Activated CD4-positive, alpha-beta T cell treated with anti-CD3 and anti-CD28 coated beads for 36 hours (primary cell): ENCODE measurements at places on chromosomes 6 and 20.

DNA sequence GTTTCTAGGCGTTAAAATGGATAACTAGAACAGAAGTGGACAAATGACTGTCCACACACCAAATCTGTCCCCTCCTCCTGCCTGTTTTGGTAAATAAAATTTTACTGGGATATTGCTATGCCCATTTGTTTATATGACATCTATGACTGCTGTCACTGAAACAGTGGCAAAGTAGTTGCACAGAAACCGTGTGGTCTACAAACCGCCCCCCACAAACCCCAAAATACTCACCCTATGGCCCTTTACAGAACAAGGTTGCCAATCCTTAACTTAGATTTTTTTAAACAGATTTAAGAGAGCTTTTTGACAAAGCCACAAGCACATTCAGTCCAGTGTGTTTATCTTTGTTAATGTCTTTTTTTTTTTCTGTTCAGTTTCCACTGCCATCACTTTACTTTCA is 137.8 kb downstream of the MTFR2 start:
- DNase-seq: no peak

DNA sequence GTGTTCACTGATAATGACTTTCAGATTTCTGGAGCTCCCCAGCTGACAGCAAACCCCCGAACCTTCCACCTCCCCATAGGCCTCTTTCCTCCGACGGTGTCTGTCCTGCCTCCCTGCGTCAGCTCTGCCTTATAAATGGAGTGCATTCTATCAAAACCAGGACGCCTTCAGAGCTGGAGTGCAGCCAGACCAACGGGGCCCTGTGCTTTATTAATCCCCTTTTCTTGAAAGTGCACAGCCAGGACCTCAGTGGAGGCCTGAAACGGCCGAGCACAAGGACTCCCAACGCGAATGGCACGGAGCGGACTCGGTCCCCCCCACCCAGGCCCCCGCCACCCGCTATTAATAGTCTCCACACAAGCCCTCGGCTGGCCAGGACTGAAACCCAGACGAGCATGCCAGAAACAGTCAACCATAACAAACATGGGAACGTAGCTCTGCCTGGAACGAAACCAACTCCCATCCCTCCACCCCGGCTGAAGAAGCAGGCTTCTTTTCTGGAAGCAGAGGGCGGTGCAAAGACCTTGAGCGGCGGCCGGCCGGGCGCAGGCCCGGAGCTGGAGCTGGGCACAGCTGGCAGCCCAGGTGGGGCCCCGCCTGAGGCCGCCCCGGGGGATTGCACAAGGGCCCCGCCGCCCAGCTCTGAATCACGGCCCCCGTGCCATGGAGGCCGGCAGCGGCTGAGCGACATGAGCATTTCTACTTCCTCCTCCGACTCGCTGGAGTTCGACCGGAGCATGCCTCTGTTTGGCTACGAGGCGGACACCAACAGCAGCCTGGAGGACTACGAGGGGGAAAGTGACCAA is 42.3 kb upstream of the NAA20 start:
- DNase-seq: no peak

DNA sequence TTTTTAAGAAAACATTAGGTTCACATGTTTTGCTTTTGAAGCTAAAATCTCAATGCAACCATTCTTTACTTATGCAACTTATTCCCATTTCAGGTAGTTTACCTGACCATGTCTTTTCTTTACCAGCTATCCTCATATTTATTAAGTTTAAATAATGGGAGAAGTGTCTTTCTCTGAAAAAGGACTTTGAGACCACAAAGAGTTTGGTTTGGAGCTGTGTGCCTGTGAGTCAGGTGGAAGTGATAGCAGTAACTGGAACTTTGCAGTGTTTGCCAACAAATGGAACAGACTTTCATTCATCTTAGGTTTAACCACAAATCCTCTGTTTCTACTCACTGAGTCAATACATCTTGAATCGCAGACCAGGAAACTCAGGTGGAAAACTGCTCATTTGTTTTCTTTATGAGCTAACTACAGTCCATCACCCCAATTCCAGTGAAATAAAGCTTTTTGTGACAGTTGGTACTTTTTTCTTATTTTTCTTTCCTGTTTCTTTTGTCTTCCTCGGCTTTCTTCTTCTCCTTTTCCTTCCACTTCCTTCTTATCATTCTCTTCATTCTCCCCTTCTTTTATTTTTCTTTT is 148.3 kb upstream of the RIN2 start:
- DNase-seq: no peak

GRCh38 chr20:42701948-42702347 is 487.8 kb downstream of the PTPRT start:
- DNase-seq: no peak

- DNase-seq: no peak
Observed at GRCh38 chr6:165167861-165168260, 141.5 kb downstream of the C6orf118 start.

- DNase-seq: no peak
Observed at GRCh38 chr6:122141246-122141645, 258.2 kb upstream of the HSF2 start.

GRCh38 chr20:48335308-48336050 is 492.3 kb downstream of the PREX1 start:
- DNase-seq: no peak

DNA sequence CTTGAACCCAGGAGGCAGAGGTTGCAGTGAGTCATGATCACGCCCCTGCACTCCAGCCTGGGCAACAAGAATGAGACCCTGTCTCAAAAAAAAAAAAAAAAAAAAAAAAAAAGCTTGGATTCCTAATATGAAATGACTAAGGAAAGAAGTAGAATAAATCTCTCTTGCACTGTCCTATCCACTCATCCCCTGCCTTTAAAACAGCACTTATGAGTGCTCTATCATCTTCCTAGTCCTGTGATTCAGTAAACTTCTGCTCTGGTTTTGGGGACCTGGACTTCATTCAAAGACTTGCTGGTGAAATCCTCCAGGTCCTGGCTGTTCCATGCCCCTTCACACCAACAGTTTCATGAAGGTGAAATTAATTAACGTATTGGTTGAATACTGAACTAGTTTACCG is 29.6 kb downstream of the TNFAIP3 start:
- DNase-seq: no peak

GRCh38 chr6:10278746-10279145 is 136.1 kb downstream of the TFAP2A start:
- DNase-seq: no peak

- DNase-seq: no peak
Observed at GRCh38 chr6:79797163-79797764, 150.1 kb downstream of the ELOVL4 start.

DNA sequence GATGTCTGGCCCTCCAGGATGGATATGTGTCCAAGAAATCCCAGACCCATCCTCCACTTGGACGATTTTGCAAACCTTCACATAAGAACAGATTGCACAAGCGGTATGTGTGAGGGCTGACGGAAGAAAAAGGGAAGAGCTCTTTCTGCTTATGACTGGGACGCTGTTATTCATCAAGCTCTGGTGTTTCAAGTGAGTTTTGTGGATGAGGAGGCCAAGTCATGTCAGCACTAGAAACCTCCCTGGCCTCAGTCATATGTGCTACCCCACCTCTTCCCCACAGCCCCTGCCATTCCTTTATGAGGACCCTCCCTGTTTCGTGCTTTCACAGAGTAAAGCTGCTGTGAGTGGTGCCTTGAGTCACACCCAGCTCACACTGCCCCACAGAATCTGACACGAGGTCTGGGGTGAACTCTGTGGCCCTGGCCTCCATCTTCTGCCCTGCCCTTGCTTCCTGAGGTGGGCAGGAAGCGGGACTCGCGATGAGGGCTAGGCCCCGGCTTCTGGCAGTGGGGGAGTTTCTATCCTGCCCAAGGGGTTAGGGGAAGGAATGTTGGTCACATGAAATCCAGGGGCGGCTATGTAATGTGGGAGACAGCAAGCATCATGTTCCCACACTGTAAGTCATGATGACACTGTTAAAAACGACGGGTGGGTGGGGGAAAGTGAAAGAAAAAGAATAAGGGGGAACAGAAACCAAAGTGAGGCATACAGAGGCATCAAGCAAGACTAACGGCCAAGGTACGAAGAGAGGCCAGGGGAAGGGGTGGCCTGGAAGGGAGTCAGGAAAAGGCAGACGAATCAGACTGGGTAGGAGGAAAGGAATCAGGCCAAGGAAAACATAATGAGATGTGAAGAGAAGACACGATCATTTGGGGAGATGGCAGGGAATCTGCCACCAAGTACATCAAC is 78.1 kb downstream of the PRDM1 start:
- DNase-seq: peak; percentile 84

DNA sequence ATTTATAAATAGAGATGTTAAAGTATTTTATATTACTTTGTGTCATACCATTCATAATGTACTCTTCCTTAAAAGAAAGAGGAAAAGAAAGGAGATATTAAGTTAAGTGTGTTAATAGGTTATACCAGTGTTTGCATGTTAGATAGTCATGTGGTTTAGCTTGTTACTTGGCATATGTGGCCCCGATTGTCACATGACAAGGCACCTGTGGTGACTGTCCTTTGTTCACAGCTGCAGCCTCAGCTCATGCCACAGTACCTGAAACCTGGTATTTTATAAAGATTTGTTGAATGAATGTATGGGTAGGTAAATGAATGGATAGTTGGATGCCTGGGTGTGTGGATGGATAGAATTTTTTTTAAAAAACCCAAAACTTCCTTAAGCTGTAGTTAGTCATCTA is 306.1 kb upstream of the FLRT3 start:
- no peak for DNase-seq

DNA sequence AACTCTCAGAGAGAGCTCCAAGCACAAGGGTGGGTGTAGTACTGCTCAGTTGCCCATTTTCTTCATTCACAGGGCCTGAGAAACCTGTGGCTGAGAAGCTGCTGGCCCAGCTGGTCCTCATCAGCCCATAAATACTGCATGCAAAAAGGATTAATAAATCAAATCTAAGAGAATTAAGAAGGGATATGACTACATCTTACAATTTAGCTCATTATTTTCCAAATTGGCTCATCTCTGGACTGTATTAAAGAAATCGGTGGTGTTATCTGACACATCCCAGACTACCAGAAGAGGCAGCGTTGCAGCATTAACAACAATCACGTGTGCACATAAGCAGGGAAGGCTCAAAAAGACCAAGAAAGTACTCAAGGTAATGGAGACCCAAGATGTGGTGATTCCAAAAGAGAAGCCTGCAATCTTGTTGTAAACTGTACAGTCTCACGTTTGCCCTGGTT is 90.7 kb downstream of the CD24 start:
- DNase-seq: no peak

GRCh38 chr20:370977-371754 is 9.4 kb upstream of the TRIB3 start:
- no peak for DNase-seq

- no peak for DNase-seq
Observed at GRCh38 chr6:44797746-44798145, 410.2 kb downstream of the CDC5L start.

DNA sequence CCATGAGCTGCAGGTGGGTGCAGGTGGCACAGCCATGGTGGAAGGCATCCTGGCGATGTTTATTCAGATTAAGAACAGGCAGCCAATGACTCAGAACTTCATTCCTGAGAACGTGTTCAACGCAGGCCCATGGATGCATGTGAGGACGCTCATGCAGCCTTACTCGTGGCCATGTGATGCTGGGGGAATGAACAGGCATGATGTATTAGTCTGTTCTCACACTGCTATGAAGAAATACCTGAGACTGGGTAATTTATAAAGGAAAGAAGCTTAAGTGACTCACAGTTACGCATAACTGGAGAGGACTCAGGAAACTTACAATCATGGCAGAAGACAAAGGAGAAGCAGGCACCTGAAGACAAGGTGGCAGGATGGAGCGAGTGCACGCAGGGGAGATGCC is 146.6 kb downstream of the RNASET2 start:
- no peak for DNase-seq

DNA sequence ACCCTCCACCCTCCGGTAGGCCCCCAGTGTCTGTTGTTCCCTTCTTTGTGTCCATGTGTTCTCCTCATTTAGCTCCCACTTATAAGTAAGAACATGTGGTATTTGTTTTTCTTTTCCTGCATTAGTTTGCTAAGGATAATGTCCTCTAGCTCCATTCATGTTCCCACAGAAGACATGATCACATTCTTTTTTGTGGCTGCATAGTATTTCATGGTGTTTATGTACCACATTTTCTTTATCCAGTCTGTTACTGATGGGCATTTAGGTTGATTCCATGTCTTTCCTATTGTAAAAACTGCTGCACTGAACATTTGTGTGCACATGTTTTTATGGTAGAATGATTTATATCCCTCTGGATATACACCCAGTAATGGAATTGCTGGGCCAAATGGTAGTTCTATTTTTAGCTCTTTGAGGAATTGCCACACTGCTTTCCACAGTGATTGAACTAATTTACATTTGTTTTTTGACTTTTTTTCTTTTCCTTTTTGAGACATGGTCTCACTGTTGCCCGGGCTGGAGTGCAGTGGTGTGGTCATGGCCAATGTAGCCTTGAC is 4.5 kb downstream of the KPNA5 start:
- no peak for DNase-seq

- no peak for DNase-seq
Observed at GRCh38 chr6:28811873-28812272, 111.9 kb downstream of the TRIM27 start.

- DNase-seq: no peak
Observed at GRCh38 chr6:164832410-164832809, 477.0 kb downstream of the C6orf118 start.

GRCh38 chr20:58228103-58228483 is 360 bp downstream of the ANKRD60 start:
- DNase-seq: no peak

GRCh38 chr20:32455901-32456701 is 98.0 kb downstream of the ASXL1 start:
- no peak for DNase-seq

- DNase-seq: peak; percentile 72
Observed at GRCh38 chr20:19628570-19629134, 129.4 kb upstream of the RIN2 start.

GRCh38 chr6:159778131-159778530 is 11.3 kb downstream of the TCP1 start:
- DNase-seq: no peak

- DNase-seq: no peak
Observed at GRCh38 chr6:93059911-93060310, 359.4 kb downstream of the EPHA7 start.
